ENCODE measurements at places on chromosomes 16 and 17.
A peak's percentile ranks its signal among the peaks of the same experiment; 100 is the strongest.

GRCh38 chr17:80388175-80388574 lies 26.8 kb upstream of the ENDOV start:
- no peak for DNase-seq

GRCh38 chr17:40518401-40519088 lies 17.1 kb upstream of the TNS4 start:
- DNase-seq, result no peak

- DNase-seq, result no peak
Observed at GRCh38 chr17:43531955-43532354, 14.2 kb downstream of the ETV4 start.

GRCh38 chr16:49531931-49532840 lies 158.6 kb downstream of the C16orf78 start:
- DNase-seq, result no peak

DNA sequence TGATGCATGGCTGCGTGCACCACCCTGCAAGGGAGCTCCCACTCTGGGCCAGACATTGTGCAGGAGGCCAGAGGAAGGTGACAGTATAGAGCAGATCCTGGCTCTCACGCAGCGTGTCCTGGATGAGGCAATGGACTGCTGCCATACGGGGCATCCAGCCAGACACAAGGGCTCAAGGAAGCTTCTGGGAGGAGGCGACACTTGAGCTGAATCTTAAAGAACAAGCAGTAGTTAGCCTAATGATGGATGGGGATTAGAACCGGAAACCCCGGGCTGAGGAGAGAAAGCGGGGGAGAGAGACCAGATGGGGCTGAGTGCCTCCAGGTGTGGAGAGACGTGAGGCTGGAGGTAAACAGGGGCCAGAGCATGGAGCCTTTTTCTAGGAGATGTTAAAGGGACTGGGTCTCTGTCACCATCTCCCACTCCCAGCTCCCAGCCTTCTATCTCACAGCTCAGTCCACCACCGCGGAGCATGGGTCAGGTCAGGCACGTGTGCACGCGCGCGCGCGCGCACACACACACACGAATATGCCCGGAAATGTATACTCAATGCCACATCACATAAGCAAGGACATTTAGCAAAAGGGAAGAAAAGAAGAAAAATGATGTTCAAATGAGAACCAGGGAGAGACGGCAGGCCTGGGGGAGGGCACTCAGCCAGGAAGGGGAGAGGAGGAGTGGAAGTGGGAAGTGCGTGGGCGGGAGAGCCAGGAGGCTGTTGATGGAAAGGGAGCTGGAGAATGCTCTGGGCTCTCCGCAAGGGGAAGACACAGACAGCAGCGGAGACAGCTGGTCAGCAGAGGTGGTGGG lies 46.3 kb downstream of the CCDC42 start:
- no peak for DNase-seq

DNA sequence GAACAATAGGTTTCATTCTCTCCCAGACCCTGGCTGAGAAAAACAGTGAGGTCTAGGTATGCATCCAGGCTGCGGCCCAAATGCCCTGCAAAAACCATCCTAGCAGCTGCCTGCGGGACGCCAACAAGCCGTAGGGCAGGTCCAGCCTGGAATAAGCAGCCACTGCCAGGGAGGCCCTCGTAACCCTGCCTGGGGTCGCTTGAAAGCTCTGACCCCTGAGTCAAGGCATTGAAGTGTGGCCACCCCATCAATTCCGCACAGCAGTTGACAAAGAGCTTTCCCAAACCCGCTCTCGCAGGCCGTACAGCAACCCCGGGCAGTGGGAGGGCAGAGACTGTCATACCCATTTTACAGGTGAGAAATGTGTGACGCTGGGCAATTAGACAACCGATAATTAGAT lies 11.1 kb downstream of the TRPV1 start:
- no peak for DNase-seq

DNA sequence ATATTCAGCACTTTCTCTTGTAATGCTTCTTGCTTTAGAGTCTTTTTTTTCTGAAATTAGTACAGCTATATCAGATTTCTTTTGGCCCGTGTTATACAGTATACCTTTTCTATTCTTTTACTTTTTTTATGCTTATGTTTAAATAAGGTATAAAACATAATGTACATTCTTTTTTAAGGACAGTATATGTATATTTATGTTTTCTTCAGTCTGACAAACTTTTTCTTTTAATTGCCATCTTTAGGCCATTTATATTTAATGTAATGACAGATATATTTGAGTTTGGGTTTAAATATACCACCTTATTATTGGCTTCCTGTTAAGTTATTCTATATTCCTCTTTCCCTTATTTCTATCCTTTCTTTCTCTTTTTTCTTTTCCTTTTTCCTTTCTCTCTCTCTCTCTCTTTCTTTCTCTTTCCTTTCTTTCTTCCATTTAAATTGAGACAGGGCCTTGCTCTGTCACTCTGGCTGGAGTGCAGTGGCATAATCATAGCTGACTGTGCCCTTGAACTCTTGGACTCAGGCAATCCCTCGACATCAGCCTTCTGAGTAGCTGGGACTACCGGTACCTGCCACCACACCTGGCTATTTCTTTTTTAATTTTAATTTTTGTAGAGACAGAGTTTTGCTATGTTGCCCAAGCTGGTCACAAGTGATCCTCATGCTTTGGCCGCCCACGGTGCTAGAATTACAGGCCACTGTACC lies 61.7 kb downstream of the WWOX start:
- no peak for DNase-seq

- no peak for DNase-seq
Observed at GRCh38 chr17:49015924-49016774, 19.0 kb downstream of the IGF2BP1 start.

DNA sequence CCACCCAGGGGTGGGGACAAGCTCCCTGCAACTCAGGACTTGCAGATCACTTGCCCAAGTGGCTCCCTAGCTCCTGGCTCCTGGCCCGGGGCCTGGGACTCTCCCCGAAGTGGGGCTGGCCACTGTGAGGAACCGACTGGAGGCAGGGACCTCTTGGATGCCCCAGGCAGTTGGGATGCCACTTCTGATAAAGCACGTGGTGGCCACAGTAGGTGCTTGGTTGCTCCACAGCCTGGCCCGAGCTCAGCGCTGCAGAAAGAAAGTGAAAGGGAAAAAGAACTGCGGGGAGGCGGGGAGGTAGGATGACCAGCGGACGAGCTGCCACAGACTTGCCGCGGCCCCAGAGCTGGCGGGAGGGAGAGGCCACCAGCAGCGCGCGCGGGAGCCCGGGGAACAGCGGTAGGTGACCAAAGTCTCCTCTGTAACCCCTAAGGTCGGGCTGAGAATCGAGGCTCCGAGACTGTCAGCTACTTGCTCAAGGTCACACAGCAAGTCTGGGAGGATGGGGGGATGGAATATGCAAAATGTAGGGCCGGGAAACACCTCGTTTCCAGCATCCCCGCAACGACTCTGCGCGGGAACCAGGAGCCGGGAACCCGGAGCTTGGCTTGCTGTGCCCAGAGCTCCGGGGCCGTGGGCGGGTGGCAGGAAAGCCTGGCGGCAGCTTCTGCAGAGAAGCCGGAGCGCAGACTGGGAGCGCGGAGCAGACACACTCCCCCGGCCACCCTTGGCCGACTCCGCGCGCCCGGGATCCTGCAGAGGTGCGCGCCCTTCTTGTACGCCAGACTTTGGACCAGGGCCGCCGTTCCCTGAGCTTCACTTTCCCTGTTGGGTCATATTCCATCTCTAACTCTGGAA lies 1.9 kb downstream of the CIITA start:
- no peak for DNase-seq

GRCh38 chr16:15874745-15875314 lies 13.6 kb downstream of the CEP20 start:
- peak; percentile 60 for DNase-seq

GRCh38 chr16:8355675-8356074 lies 234.6 kb downstream of the TMEM114 start:
- no peak for DNase-seq

Measured in HEK293T (cell line).